Body of pancreas (tissue), 4 donors: ENCODE measurements at places on chromosomes 13 and 19. TPM values are rescaled to one million over a fixed set of nuclear protein-coding genes. Genes with fewer than 3 reads are reported as not detected.

Gene ZNF441
- total RNA-seq, result 7.3 TPM

GRCh38 chr13:55302568-55302967 is 1838.2 kb upstream of the PRR20A start:
- no peak overlapping the region for H3K27ac ChIP-seq
- H3K4me3 ChIP-seq, result no peak overlapping the region
- H3K36me3 ChIP-seq, result no peaks in the 10 kb centered on the region
- no peaks in the 10 kb centered on the region for H3K4me1 ChIP-seq
- DNase-seq, result no peak

Gene PRTN3
- not detected for total RNA-seq

- H3K27me3 ChIP-seq, result no peaks in the 10 kb centered on the region
- no peak for DNase-seq
- no peaks in the 10 kb centered on the region for H3K36me3 ChIP-seq
- no peak overlapping the region for H3K4me3 ChIP-seq
- H3K4me1 ChIP-seq, result peaks cover 87% of the 10 kb centered on the region
These were observed 4.6 kb downstream of the EPN1 start for GRCh38 chr19:55679343-55680257.

Gene RAB11B
- 47.7 TPM for total RNA-seq

Gene SIRT2
- total RNA-seq, result 33.2 TPM

Gene ZNF528
- 13.7 TPM for total RNA-seq
